ENCODE measurements at places on chromosomes 11 and 22.

GRCh38 chr22:26516503-26516902 is 4.2 kb upstream of the TFIP11 start:
- DNase-seq = no peak

- DNase-seq = no peak
Measured at GRCh38 chr11:79308429-79308828, 132.4 kb downstream of the TENM4 start.

- no peak for DNase-seq
Measured at GRCh38 chr11:22674470-22675439, 8.3 kb downstream of the GAS2 start.

DNA sequence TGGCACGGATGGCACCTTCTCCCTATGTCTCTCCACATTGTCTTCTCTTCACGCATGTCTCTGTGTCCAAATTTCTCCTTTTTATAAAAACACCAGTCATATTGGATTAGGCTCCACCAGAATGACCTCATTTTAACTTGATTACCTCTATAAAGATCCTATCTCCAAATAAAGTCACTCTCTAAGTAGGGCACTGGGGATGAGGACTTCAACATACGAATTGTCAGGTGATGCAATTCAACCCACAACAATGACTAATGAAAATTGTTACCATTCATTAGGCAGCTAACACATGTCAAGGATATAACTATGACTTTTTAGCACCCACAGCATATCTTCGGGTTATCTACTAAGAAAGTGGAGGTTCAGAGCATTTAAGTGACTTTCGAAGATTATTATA is 55.5 kb upstream of the USP47 start:
- DNase-seq = no peak

DNA sequence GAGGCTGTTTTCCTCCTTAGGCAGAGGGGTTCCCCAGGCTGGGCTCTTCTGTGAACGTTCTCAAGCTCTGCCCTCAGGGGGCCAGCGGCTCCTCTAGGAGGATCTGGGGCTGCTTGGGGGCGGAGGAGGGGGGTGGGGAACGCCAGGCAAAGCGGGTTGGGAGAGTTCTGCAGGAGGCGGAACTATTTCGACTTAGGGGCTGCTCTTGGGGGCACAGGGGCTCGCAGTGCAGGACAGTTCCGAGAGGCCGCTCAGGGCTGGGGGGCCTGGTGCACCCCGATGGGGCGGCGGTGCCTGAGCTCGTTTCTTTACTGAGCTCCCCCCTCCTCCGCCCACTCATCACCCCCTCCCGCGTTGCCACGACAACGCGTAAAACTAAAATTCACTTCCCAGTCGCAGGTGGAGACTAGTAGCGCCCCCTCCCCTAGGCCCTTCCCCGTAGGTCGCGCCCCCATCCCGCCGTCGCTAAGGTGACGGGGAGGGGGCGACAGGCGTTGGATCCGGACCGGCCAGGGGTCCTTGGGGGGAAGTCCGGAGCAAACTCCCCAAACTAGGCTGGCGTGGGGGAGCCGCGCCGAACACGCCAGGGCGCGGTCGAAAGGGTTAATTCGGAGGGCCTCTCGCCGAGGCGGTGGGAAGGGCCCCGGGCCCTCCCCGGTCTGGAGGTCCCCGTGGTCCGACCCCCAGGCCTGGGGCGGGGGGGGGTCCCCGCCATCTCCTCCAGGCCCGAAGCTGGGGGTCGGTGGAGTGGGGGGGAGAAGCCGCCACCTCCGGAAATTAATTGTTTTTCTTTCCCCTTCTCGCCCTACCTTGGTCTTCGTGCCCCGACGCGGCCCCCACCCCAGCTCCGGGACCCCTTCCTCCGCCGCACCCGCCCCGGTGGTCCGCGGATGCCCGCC is 857 bp downstream of the SHANK3 start:
- DNase-seq = no peak

Measured in caudate nucleus (tissue), 63 donors.